Activated CD4-positive, alpha-beta T cell treated with anti-CD3 and anti-CD28 coated beads, Interleukin-2, amount 10 ng/mL, durations not matched to agents 7 days and 5 days (primary cell): ENCODE measurements at places on chromosomes 11 and 22. TPM values are rescaled to one million over a fixed set of nuclear protein-coding genes. Genes with fewer than 3 reads are reported as not detected.
A peak's percentile ranks its signal among the peaks of the same experiment; 100 is the strongest.

DNA sequence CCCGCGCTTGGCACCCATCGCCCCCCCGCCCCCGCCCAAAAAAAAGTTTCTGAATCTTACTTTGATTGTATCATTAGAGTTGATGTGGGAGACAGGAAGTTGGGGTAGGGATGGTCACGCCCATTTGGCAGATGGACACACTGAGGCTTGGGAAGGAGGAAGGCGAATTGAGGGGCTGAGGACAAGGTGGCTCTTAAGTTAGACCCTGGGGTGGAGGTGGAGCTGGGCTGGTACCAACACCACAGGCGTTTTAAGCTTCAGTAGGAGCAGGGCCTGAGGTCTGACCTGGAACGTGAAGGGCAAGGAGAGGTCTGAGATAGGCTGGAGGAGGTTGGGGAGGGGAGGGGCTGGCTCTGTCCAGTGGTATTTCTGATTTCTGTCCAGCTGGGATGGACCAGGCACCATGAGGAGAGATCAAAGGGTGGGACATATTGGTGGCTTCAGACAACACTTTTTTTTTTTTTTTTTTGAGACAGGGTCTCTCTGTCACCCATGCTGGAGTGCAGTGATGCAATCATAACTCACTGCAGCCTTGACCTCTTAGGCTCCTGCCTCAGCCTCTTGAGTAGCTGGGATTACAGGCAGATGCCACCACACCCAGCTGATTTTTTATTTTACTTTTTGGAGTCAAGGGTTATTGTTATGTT is 799 bp upstream of the CDC42BPG start:
- H3K4me1 ChIP-seq = peaks cover 42% of the 10 kb centered on the region
- H3K27me3 ChIP-seq = no peaks in the 10 kb centered on the region
- no peak for DNase-seq
- H3K4me3 ChIP-seq = peak overlapping the region; percentile 5
- H3K36me3 ChIP-seq = no peaks in the 10 kb centered on the region
- H3K27ac ChIP-seq = peak overlapping the region; percentile 43

DNA sequence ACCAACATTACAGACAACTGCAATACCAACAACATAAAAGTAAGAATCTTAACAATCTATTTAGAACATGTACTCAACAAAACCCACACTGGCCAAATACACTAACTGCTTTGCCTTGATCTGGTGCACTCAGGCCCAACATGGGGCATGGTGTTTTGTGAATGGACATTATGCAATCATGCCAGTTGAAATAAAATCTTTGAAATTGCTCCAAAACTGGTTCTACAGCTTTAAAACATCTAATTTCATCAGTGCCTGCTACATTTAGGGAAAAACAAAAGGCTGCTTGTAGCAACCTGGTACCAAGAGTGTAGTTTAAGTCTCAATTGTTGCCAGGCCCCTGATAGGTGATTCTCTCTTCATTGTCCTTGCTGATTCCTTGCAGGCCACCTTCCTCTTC is 3.3 kb upstream of the CTR9 start:
- no peak overlapping the region for H3K27ac ChIP-seq
- DNase-seq = no peak
- no peaks in the 10 kb centered on the region for H3K27me3 ChIP-seq

ACRV1 gene
- total RNA-seq = not detected

MGAT3 gene
- total RNA-seq = 12.8 TPM

- H3K27me3 ChIP-seq = no peaks in the 10 kb centered on the region
- no peak overlapping the region for H3K27ac ChIP-seq
- no peak for DNase-seq
These were observed 348.1 kb downstream of the BRD1 start for GRCh38 chr22:49479566-49479965.

- no peak overlapping the region for H3K27ac ChIP-seq
- H3K4me1 ChIP-seq = peaks cover 27% of the 10 kb centered on the region
These were observed 5.2 kb downstream of the PITPNM1 start for GRCh38 chr11:67499808-67500483.

DNA sequence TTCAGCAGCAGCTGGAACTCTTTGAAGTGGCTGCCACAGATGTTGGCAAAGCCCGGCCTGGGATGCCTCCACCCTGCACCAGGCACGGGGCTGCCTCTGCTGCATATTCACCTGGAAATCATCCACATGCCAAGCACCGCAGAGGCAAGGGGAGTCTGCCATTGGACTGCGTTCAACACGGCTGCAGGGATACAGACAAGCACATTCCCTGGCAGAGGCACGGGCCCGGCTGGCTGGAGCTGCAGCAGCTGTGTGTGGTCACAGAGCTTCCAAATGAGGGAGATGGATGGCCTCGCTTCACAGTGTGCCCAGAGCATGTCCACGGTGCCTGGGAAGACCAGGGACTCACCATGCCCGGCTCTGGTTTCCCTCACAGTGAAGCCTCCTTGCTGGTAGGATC is 1378.9 kb downstream of the TBC1D22A start:
- H3K27me3 ChIP-seq = peaks cover 8% of the 10 kb centered on the region
- H3K36me3 ChIP-seq = no peaks in the 10 kb centered on the region
- no peak overlapping the region for H3K27ac ChIP-seq
- no peak overlapping the region for H3K4me3 ChIP-seq
- DNase-seq = no peak

DNA sequence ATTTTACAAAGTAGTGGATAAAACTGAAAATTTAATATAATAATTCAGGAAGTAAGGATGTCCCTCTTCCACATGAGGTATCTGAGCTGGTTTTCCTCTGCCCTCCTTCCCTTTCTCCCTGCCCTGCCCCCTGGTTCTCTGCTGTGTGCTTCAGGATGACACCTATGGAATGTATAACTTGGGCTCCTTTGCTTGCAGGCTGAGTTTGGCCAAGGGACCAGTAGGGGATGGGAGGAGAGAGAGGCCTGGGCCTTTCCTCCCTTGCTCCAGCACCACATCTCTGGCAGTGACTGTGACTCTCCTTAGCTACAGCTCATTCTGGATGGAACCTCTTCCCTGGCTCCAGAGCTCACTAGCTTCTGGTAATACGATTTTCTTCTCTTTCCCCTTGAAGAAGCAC is 10.1 kb downstream of the IRAG1 start:
- no peak overlapping the region for H3K4me3 ChIP-seq
- peaks cover 10% of the 10 kb centered on the region for H3K27me3 ChIP-seq
- no peak overlapping the region for H3K27ac ChIP-seq
- no peak for DNase-seq
- no peaks in the 10 kb centered on the region for H3K4me1 ChIP-seq

DNA sequence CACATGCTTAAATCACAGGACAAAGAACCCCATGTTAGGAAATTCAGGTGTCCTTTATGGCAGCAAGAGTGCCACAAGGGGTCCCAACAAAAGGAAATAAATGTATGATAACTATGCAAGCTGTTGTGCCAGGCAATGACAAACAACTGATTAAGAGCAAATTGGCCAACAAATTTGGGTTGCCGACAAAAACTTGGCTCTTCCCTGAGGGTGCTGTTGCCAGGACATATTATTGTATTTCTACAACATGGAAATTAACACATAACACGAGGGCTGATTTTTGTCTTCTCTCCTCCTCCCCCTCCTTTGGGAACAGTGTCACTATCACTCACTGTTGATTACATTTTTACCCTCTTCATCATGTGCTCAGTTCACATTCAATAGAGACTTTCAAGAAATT is 56.0 kb downstream of the LRRC4C start:
- no peak overlapping the region for H3K27ac ChIP-seq
- DNase-seq = no peak
- no peaks in the 10 kb centered on the region for H3K27me3 ChIP-seq
- no peak overlapping the region for H3K4me3 ChIP-seq
- no peaks in the 10 kb centered on the region for H3K4me1 ChIP-seq

DNA sequence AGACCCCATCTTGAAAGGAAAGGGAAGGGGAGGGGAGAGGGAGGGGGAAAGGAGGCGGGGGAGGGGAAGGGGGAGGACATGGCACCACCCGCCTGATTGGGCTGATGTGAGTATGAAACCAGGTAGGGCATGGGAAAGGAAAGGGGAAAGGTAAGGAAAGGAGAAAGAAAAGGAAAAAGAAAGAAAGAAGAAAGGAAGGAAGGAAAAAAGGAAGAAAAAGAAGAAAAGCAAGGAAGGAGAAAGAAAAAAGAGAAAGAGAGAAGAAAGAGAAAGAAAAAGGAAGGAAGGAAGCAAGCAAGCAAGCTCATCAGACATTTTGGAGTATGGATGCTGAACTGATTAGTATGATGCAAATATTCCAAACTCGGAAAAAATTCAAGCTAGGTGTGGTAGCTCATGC is 36.0 kb upstream of the TFIP11 start:
- H3K36me3 ChIP-seq = peaks cover 19% of the 10 kb centered on the region
- DNase-seq = no peak
- H3K27ac ChIP-seq = peak overlapping the region; percentile 41
- H3K4me3 ChIP-seq = no peak overlapping the region

DNAJB7 gene
- not detected for total RNA-seq

TH gene
- not detected for total RNA-seq

- H3K4me3 ChIP-seq = no peak overlapping the region
- DNase-seq = no peak
- H3K27me3 ChIP-seq = peaks cover 7% of the 10 kb centered on the region
- H3K4me1 ChIP-seq = no peaks in the 10 kb centered on the region
- H3K27ac ChIP-seq = no peak overlapping the region
- no peaks in the 10 kb centered on the region for H3K36me3 ChIP-seq
These were observed 25.3 kb upstream of the LMO1 start for GRCh38 chr11:8288824-8289491.

BTBD18 gene
- not detected for total RNA-seq

DNA sequence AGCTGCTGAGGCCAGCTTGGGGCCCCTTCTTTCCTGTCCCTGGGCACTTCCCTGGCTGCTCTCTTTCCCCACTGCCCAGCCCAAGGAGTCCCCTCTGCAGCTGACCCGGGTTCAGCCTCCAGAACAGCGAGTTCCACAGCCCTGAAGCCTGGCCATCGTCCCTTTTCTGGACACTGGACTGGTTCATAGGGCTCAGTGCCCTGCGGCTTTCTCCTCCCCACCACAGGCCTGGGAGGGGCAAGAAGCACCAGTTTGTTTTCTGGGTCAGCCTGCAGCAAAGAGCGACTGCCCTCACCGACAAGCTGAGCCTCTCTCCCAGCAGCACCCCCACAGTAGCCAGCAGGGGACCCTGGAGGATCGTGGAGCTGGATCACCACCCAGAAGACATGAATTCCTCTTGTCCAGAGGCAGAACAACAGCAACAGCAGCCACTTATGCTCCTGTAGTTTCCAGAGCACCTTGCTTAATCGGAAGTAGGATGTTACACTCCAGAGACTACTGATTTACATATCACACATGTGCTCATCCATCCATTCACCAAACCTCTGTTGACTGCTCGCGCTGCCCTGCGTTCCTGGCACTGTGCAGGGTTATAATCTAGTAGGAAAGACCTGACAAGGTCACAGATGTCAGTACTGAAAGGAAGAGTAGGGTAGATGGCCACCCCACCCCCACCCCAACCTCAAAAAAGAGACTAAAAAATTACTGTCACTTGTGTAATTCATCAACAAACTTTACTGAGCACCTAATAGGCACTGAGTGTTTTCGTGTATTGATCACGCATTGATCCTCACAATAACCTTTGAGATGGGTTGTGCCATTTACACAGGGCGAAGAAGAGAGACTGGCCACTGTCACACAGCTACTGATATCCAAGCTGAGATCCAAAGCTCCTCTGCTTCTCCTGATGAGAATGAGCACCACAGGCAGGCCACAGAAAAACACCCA is 13.0 kb upstream of the CXCR5 start:
- DNase-seq = peak; percentile 30
- H3K4me1 ChIP-seq = peaks cover 54% of the 10 kb centered on the region
- peak overlapping the region; percentile 58 for H3K4me3 ChIP-seq
- peak overlapping the region; percentile 96 for H3K27ac ChIP-seq

GRCh38 chr11:87473174-87473573 is 435.4 kb downstream of the TMEM135 start:
- H3K4me3 ChIP-seq = no peak overlapping the region
- H3K27ac ChIP-seq = no peak overlapping the region
- H3K4me1 ChIP-seq = no peaks in the 10 kb centered on the region
- DNase-seq = no peak
- no peaks in the 10 kb centered on the region for H3K36me3 ChIP-seq

VSIG10L2 gene
- not detected for total RNA-seq

DNA sequence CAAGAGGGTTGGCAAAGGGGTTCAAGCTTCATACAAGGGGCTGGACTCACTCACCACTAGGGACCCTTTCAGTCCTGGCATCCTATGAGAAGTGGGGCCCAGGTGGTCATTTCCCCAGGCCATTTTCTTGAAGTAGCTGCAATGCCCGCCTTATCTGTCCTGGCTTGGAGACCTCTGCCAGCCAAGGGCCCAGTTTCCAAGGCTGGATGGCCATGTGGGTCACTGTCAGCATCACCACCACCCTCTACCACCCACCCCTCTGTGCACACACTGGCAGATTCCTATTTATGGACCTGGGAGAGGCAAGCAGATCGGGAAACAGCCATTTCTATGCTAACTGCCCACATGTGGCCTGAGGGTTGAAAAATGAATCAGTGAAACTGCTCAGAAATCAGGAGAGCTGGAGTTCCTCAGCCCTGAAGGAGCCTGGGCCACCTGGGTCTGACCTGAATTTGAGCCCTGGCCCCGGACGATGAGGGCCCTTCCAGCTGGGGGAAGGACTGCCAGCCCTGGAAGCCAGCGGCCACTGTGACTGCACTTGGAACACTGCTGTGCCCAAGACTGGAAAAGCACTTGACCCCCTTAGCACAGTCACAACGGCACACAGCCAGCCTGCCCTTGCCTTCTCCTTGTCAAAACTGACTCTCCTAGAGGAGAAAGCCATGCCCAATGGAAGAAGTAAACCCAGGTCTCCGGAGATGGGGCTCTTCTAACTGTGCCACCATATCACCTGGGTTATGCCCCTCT is 442.2 kb downstream of the BUD13 start:
- H3K4me1 ChIP-seq = no peaks in the 10 kb centered on the region
- H3K27me3 ChIP-seq = no peaks in the 10 kb centered on the region
- H3K36me3 ChIP-seq = no peaks in the 10 kb centered on the region
- H3K27ac ChIP-seq = no peak overlapping the region

DNA sequence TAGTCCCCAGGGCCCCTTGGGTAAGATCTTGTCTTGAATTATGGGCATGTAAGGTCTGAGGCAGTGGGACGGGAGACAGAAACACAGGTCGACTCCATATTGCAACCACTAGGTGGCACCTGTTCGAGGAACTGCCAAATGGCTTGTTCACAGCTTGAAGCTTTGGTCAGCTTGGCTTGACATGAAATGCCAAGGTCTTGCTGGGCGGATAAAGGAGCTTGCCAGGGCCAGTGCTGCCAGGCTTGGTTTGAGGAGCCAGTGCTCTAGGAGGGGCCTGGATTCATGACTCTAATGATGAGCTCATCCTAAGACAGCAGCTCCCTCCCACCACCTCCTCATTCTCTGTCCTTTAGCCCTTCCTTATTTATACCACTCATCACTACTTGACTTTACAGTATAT is 11.9 kb upstream of the NRIP3 start:
- no peaks in the 10 kb centered on the region for H3K36me3 ChIP-seq
- no peak overlapping the region for H3K27ac ChIP-seq
- H3K4me3 ChIP-seq = no peak overlapping the region
- DNase-seq = peak; percentile 69

GRCh38 chr22:16965083-16965482 is 42.9 kb downstream of the GAB4 start:
- H3K36me3 ChIP-seq = no peaks in the 10 kb centered on the region
- H3K27ac ChIP-seq = no peak overlapping the region
- H3K4me3 ChIP-seq = no peak overlapping the region

- no peaks in the 10 kb centered on the region for H3K4me1 ChIP-seq
- H3K27ac ChIP-seq = no peak overlapping the region
- no peaks in the 10 kb centered on the region for H3K27me3 ChIP-seq
- H3K36me3 ChIP-seq = no peaks in the 10 kb centered on the region
These were observed 1221.7 kb downstream of the BRD1 start for GRCh38 chr22:48605856-48606481.
